ENCODE measurements at places on chromosomes 6 and 20.

GRCh38 chr6:153129873-153130514, 1.1 kb downstream of the RGS17 start:
- DNase-seq: no peak

GRCh38 chr6:19332806-19333460, 504.2 kb upstream of the ID4 start:
- DNase-seq: no peak

GRCh38 chr20:61192337-61192950, 59.6 kb upstream of the CDH4 start:
- no peak for DNase-seq

DNA sequence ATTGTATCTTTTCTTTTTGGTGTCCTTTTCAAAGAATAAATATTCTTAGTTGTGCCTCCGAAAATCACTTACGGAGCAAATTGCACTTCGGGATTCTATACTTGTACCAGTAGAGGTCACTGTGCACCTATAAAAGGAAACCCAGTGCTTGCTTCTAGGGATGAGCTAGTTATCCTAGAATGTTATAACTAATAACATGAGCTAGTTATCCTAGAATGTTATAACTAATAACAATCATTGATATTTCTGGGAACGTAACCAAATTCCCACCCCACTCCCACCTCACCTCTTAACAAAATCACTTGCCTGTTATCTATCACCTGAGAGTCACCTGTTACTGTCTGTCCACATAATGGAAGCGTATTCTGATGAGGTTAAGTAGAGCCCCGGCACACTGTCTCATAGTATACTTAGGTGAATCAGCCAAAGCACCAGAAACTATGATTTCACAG, 126.9 kb upstream of the TIAM2 start:
- no peak for DNase-seq

DNA sequence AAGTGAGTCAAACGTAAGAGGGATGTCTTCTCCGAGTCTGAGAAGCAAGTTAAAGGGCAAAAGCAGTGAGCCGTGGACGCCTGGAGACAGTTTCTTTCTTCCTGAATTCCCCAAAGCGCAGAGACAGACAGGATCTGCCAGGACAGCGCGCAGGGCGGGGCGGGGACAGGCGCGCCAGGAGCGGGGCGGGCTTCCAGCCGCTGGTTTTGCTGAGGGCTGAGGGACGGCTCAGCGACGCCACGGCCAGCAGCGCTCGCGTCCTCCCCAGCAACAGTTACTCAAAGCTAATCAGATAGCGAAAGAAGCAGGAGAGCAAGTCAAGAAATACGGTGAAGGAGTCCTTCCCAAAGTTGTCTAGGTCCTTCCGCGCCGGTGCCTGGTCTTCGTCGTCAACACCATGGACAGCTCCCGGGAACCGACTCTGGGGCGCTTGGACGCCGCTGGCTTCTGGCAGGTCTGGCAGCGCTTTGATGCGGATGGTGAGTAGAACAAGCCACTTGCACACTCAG, at the start of gene SCGN:
SCGN (plus strand) TSS at position 209 of the 509 bp plus-strand sequence; CDS start at position 398, 189 bp downstream.
- peak; percentile 3 for DNase-seq

DNA sequence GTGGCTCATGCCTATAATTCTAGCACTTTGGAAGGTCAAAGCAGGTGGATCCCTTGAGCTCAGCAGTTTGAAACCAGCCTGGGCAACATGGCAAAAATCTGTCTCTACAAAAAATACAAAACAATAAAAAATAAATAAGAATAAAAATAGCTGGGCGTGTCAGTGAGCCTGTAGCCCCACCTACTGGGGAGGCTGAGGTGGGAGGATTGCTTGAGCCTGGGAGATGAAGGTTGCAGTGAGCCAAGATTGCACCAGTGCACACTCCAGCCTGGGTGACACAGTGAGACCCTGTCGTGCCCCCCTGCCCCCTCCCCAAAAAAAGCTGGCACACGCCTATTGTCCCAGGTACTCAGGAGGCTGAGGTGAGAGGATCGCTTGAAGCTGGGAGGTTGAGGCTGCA, 35.1 kb upstream of the SRPK1 start:
- no peak for DNase-seq

DNA sequence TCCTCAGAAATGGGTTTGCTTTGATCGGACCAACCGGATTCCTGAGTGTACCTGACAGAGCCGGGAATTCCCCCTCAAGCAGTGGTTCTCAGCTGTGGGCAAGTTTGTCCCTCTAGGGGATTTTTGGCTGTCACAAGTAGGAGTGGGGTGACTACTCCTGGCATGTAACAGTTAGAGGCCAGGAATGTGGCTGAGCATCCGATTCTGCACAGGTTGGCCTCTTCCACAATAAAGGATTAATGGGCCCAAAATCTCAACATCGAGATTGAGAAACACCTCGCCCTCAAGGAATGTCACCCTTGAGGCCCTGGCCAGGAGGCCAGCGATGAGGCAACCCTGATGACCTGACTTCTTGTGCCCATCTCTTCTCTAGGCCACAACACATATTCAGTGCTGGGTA, 7.9 kb downstream of the AGPAT4 start:
- no peak for DNase-seq

GRCh38 chr6:79436241-79436640, 101.0 kb downstream of the LCA5 start:
- DNase-seq: no peak

GRCh38 chr6:53066077-53066417, 843 bp downstream of the FBXO9 start:
- peak; percentile 8 for DNase-seq

- DNase-seq: no peak
Observed at GRCh38 chr6:31971279-31971992, 502 bp downstream of the DXO start.

All from activated CD8-positive, alpha-beta memory T cell treated with anti-CD3 and anti-CD28 coated beads for 1 hour (primary cell).